ENCODE measurements at places on chromosomes 2 and 18.

DNA sequence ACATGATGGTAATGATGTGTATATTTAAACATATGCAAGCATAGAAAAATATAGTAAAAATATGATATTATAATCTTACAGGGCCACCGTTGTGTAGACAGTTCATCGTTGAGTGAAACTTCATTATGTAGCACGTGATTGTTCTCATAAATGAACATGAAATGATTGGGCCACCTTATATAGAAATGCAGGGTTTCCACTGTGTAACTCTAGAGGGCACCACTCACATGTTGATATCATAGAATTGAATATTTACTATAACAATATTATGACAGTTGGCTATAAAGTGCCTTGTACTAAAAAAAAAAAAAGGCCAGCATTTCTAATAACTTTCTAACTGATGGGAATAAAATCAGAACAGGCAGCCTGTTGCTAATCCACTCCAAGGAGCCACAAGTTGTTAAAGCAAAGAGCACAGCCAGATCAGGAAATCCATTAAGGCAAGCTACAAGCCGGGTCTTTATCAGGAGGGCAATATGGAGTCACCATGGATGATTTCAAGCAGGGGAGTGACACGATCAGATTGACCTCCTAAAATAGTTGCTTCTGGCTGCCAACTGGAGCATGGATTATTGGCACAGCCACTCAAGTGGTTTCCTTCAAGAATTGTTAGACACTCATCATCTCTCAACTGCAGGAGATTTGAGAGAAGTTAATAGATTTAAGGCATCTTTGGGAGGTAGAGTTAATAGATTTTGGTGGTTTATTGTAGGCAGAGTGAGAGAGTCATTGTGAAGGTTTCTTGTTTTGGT, 16.7 kb downstream of the IL1F10 start:
- DNase-seq: peak; percentile 32

DNA sequence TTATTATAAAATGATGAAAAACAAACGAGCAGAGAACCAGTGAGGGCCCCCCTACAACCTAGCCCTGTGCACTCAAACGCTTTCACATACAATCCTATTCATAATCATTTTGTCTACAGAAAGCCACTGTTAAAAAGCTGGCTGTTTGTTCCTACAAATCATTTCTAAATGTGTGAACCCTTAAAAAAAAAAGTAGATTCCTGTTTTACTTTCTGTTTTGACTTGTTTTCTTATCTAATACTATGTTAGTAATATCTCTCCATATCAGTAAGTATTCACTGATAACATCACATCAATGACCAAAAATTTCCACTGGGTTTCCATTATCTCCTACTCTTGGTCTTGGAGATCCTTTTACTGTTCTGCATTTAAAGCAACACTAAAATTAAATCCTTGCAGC, 128.8 kb upstream of the TTC39C start:
- no peak for DNase-seq

DNA sequence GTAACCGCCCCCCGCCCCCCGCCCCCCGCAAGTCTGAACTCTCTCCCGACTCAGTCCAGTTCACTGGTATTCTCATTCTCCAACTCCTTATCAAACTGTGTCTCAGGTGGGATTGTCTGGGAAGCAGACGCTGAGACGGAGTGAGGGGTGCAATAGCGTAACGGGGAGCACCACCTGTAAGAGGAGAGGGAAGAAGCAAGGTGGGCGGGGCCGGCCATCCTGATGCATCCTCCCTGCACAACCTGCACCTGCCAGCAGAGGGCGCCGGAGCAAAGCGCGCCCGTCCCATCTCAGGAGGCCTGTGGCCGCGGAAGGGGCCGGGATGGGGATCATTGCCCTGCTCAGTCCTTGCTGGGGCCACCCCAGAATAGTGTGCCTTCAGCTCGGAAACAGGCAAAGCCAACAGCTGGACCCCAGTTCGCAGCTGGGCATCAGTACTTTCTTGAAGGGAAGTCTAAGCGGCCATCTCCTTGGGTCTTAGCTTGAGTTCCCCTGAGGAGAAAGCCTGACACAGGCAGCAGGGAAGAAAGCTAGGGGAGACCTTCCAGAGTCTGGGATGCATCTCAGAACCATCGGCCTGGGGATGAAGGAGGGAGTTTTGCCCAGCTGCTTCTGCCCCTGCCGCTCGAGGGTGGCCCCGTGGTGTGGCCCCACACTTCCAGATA, 208.0 kb downstream of the TFCP2L1 start:
- peak; percentile 30 for DNase-seq

DNA sequence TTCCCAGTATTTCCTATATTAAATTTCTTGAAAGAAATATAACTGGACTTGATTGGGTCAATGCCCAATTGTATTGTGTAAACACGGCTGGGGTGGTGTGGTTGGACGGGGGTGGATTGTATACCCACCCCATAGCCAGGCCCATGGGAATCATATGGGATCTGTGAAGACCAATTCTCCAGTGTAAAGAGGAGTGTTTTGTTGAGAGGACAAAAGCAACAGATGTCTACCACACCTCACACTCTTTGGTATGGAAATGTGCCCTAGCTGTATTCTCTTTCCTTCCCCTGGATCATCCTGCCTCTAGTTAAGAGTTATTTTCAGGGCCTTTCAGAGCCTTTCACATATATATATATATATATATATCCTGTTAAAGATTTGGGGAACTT, 57.5 kb upstream of the TGIF1 start:
- DNase-seq: no peak

DNA sequence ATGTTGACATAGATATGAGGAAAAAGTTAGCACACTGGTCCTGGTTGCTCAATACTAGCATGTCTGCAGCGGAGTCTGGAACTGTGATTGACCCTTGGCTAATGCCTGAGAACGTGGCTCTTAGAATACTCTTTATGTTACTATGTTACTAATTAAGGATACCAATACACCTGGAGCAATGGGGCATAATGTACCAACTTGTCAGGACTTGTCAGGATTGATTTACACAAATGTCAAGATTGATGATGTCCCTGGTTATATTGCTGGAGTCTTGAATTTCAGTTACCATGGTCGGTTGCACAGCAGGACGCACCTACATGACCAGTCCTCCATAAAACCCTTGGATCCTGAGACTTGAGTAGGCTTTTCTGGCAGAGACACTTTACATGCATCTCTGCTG, 810.9 kb downstream of the CPS1 start:
- no peak for DNase-seq

GRCh38 chr18:49030692-49031443, 80.1 kb upstream of the SMAD7 start:
- DNase-seq: no peak

DNA sequence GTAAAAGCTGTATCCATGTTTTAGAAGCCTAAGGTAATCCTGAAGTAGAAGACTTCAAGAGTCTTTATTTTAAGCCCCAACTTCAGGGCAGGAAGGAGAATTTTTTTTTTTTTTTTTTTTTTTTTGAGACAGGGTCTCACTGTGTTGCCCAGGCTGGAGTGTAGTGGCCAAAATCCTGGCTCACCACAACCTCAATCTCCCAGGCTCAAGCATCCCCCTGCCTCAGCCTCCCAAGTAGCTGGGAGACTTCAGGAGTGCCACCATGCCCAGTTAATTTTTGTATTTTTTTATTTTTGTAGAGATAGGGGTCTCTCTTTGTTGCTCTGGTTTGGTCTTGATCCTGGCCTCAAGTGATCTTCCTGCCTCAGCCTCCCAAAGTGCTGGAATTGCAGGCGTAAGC, 3.3 kb upstream of the RNF152 start:
- DNase-seq: no peak

GRCh38 chr2:231152800-231153557, 28.1 kb upstream of the HTR2B start:
- no peak for DNase-seq

DNA sequence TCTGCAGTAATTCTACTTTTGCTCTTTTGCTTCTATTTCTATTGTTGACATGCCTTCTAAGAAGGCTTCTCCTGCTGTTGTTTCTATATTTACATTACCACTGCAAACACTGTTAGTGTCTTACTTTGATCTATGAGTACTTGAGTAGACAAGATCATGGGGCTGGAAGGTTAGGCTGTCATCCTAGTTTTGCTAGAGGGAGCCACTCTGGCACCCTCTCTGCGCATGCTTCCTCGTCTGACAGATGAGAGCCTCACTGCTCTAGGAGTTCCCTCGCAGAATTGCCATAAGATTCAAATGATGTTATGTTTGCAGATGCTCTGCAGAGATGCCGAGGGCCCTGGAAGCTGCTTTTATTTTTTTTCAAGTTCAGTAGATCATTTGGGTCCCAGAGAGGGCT, 185.6 kb downstream of the RNF144A start:
- DNase-seq: no peak

DNA sequence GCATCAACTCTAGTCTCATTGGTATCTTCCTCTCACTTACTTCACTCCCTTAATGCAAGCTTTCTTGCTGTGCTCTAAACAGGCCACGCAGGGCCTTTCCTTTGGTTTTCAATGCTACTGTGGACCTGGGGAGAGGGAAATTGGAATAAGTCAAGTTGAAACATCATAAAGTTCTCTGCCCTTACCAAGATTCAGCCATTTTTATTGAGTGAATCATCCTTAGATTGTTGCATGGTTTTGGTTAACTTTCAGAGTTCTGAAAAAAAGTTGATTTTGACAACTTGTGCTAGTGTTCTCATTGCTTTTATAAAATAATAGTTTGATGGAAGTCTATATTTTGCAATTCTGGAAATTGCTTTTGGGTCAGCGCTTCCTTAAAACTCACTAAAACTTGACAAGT, 852.8 kb upstream of the ACVR2A start:
- no peak for DNase-seq

DNA sequence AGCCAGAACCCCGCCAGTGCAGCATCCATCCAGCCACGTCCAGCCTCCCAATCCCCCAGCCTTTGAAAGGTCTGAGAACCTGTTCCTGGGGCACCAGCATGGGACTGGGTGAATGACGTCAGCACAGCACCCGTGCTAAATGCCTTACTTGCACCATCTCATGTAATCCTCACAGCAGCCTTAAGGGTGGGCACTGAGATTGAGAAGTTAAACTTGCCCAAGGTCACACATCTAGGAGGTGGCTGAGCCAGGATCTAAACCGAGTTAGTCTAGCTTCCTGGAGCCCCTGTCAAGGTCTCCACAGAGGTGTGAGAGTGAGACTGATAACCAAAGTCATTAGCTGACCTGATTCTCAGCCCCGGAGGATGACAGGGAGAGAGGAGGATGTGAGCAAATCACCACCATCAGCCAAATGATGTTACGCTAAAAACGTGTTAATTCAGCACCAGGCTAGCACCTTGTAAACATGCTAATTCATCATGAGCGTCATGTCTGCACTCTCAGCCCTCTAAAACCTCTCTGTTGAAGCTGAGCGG, 4.6 kb downstream of the CD8A start:
- DNase-seq: no peak

- no peak for DNase-seq
These were observed 322.3 kb downstream of the KCNS3 start for GRCh38 chr2:18200771-18201170.

- DNase-seq: no peak
These were observed 57.7 kb downstream of the ROCK2 start for GRCh38 chr2:11286749-11287148.

- no peak for DNase-seq
These were observed 15.8 kb upstream of the TLK1 start for GRCh38 chr2:171176516-171176915.

DNA sequence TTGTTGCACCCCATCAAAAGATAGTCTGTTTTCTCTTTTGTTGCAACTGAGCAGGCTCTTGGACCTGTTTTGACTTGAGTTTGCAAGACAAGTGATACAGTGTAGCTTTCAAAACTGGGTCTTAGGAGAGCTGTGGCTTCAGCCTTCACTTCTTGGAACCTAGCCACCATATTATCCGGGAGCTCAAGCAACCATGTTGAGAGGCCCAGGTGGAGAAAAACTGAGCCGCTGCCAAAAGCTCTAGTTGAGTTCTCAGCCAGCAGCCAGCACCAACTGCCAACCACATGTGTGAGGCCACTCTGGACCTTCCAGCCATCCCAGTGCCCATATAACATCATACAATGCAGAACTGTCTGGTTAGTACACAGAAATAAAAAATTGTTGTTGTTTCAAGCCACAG, 5.4 kb downstream of the CACNB4 start:
- no peak for DNase-seq

DNA sequence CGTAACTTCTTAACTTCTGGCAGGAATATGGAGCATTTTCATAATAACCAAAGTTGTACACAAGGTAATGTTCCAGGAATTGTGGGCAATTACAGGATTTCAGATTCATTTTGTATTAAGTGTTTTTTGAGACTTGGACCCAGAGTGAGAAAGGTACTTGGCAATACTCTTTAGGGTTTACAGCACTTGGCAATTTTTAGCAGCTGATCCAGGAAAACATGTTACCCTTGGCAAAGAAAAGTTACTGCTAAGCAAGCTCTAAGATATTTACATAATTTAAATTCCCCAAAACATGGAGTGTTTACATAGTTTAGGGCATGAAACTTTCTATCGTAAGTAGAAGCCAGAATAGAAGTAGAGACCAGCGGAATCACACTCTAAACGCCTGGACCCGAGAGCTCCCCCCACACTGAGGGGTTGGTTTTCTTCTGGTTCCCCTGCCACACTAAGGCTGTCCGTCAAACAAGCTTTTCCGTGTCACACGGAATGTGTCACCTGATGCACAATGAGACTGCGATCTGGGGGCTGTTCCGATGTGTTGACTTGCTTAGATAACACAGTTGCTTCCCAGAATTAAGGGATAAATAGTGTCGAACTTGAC, 177.1 kb downstream of the PTGR3 start:
- DNase-seq: no peak

GRCh38 chr2:29039718-29040480, 34.4 kb downstream of the PCARE start:
- DNase-seq: no peak

- no peak for DNase-seq
These were observed 499.3 kb upstream of the SMIM21 start for GRCh38 chr18:75926811-75927210.

DNA sequence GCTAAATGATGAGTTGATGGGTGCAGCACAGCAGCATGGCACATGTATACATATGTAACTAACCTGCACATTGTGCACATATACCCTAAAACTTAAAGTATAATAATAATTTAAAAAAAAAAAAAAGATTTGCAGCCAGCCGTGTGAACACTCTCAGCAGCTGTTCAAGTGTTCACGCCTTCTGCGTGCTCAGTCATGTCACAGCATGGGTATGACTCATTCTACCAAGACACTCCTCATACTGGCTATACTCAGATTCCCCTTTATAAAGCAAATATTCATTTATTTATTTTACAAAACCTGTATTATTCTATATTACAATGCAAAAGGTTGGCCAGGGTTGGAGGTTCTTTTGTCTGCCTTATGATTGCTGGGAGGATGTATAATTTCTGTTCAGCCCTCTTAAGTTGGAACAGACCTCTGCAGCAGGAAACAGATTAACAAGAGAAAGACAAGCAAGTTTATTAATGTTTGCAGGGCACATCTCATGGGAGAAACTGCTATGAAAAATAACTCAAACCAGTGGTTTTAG, 1230.6 kb upstream of the CHAC2 start:
- DNase-seq: no peak

GRCh38 chr2:28546242-28546641, 50.4 kb downstream of the PLB1 start:
- no peak for DNase-seq

- no peak for DNase-seq
These were observed at the start of gene KCNS3 for GRCh38 chr2:17878281-17879136. KCNS3 (plus strand) TSS chr2:17878667; CDS start chr2:17931009, 52,342 bp downstream.

All from CD4-positive, alpha-beta T cell (primary cell).